ENCODE measurements at places on chromosomes 12 and 14. TPM values are rescaled to one million over a fixed set of nuclear protein-coding genes. Genes with fewer than 3 reads are reported as not detected.

The NXPH4 gene
- total RNA-seq, result 0.39 TPM

DNA sequence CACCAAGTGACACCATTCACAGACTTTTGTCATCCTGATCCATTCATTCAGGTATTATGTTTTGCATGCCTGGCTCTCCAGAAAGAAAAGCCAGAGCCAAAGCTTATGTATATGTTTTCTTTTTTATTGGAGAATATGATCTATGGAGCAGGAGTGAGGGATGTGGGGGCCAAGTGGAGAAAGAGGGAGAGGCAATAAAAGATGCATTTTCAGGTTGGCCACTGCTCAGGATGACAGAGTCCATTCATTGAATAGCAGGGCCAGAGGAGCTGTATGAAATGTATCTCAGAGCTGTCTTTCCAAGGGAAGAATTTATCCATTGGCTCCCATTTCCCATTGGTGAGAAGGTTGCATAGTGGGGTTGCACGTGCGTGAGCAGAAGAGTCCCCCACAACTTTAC lies 416.1 kb downstream of the ATP23 start:
- DNase-seq, result no peak

DNA sequence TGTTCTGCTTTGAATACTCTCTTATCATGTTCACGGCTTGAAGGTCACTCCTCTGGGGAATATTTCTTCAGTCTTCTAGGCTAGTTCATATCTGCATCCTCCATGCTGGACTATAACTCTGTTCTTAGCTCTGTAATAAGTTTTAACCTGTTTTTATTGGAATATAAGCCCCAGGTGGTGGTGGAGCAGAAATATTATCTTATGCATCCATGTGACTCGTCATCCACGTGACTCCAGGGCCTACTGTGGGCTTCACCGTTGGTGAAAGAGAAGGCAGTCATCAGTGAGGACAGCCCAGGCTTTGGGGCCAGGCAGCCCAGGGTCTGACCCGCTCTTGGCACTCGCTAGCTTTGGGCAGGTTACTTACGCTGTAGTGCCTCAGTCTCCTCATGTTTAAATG lies 87.1 kb downstream of the ETNK1 start:
- DNase-seq, result no peak

DNA sequence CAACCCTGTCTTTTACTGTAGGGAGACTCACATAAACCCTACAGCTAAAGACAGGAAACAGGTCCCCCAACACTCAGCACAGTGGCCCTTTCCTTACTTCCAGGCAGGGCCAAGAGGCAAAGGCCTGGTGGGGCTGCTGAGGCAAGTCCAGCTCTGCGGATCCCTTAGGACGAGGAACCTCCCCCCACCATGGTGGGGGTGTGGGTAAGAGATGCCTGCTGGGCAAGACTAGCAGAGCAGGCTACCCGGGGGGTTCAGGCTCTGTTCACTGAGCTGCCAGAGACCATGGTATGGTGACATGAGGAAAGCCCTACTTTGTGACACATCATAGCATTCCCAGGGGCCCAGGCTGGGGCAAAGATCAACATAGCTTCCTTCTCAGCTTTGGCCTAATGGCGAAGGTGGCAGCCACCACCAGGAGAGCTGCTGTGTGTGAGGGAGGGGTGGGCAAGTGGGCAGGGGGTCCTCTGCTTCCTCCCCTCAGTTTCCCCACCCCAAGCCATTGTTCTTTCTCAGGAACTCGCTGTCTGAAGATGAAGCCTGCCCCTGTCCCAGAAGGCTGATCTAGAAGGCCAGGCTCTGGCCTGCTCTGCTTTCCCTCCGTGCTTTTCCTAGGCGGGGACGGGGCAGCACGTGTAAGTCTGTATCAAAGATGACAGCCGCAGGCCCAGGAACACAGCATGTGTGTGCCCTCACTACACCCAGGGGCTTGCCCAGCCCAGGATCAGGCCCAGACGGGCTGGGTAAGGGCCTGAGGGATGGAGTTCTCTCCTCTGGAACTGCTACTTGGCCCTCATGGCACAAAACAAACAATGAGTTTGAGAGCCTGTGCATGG lies 10.1 kb upstream of the TINF2 start:
- no peak for DNase-seq

DNA sequence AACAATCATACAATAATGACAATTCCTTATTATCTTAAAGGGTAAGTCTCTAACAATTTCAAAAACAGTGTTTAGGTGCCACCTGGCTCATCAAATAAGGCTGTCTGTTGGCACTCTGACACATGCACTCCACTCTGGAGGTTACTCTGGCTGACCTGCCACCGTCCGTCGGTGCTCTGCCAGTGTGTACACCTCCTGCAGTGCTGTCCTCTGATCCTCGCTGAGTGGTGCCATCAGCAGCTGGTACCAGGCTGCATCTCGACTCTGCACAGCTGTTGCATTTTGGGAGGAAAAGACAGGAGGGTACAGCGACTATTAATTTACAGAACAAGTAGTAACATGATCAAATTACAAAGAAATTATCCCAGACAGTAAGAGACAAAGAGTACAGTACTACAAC lies 63.9 kb downstream of the IPO8 start:
- peak; percentile 21 for DNase-seq

DNA sequence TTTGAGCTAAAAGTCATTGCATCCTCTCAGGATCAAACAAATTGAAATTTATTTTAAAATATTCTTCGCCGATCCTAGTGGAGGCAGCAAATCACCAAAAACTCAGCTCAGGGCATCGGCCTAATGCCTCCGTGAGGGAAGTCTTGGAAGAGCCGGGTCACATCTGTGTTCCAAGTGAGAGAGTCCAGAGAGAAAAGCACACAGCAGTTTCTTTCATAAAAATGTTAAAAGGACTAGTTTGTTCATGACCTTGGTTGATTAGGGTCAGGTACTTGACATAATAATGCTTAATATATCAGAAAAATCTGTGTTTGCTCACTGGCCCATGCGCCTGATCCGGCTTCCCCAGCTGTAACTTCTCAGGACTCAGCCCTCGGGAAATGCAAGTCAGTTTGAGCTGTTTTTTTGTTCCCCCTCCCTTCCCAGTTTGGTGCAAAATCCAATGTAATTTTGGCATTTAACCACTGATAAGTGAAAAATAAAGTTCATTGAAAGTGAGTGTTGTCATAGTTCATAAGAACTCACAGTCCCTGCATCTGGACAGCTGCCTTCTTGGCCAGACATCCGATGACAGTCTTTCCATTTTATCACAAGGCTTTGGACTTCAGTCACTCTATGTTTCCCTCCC lies 161.7 kb downstream of the CAND1 start:
- DNase-seq, result peak; percentile 85

DNA sequence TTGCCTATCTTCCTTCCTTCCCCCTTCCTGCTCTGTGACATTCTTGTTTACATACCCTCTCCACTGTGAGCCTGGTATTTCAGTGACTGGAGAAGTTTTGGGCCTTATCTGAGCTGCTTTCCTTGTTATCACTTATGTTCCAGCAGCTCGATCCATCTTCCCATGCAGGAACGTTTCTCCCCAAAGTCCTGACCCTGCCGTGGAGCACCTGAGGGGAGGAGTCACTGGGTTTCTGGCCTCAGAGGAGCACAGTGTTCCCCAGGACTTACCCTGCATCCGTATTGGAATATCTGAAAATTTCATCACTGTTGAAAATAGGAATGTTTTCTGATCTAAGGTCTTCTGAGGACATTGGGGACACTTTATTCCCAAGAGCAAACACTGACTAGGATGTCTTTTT lies 141.8 kb downstream of the CACNA1C start:
- DNase-seq, result no peak

DNA sequence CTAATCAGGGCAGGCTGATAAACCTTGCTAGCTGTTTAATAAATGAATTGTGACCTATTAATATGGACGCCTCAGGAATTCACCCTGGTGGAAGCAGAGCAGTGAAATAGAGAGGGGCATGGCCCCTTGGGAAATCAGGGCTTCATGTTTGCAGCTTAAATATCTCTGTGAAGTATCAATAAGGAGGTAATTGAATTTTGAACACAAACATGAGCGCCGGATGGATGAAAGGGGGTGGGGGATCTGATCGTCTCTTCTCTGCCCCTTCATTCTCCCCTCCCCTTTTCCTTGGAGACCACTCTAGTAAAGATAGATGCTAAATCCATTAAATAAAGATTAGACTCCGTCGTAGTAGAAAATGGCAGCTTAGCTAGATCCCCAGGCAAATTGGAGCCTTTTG lies 70.5 kb downstream of the LIN52 start:
- DNase-seq, result no peak

- DNase-seq, result no peak
These were observed 5.8 kb downstream of the CCNB1IP1 start for GRCh38 chr14:20327005-20327869.

- DNase-seq, result no peak
These were observed 239.2 kb upstream of the AMIGO2 start for GRCh38 chr12:47318963-47319362.

DNA sequence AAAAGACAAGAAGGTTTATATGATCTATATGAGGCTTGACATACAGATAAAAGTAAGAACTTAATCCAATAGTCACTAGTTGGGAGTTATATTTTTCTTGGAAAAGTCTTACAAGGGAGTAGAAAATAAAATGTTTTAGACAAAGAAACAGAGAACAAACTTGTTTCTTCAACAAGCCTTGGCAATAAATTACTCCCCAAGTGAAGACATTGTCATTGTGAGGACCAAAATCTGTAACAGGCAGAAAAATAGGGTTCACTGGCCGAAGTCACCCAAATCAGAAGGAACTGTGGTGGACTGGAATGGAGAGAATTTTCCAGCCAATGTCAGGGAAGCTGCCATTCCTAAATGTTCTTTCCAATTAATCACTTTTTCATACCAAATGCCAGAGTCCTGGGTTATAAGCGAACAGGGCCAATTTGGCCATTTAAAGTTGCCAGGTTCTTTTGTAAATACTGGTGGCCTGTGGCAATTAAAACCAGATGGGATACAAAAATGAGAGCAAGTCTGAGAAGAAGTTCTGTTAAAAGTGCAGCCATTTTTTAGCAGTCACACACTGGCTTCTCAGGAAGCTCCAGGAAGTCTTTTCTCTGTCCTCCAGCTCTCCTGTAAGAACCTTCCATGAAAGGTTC lies 117.3 kb upstream of the OVCH1 start:
- no peak for DNase-seq

The TAS2R19 gene
- total RNA-seq, result 2.9 TPM

The TBC1D30 gene
- 1.5 TPM for total RNA-seq

- no peak for DNase-seq
These were observed 602 bp downstream of the CHFR start for GRCh38 chr12:132886529-132887477.

DNA sequence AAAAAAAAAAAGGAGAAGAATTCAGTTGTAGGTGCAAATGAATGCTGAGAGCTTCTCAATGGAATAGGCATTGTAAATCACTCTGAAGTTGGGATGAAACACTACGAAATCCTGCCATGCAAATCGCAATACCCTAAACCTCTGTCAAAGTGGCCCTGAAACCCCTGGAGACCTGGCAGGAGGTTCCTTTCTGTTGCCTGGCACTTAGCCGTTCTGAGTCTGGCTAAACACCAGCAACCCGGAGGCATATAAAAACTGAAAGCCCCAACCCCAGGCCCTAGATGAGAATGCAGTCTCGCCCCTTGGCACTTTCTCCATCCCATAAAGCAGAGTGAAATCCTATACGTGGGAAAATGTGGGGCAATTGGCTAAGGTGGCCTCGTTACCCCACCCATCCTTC lies 151.5 kb upstream of the PARP11 start:
- no peak for DNase-seq

The FRMD6 gene
- 7.8 TPM for total RNA-seq

GRCh38 chr12:4086481-4086880 lies 187.1 kb upstream of the CCND2 start:
- DNase-seq, result no peak

DNA sequence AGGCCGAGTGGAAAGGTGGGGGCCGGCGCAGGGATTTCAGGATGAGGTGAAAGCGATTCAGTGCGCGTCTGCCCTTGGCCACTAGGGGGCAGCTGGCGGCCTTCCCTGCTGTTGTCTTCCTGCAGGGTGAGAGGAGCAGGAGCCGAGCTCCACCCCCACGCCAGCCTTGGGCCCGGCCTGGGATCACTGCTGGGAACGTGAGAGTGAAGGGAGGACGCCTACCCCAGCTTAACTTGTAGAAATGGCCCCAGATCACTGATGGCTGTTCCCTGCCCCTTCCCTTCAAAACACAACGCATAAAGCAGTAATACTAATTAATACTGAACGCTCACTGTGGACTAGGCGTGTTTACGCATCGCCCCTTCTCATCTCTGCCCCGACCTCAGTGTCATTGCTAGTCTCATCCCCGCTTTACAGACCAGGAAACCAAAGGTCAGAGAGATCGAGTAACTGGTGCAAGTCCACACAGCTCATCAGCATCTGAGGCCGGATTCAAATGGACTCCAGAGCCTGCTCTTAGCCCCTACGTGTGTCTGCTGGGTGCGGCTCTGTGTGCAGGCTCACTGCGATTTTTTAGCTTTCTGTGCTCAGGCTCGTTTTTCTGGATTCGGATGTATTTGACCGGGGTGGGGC lies 24.3 kb downstream of the MVK start:
- peak; percentile 95 for DNase-seq

DNA sequence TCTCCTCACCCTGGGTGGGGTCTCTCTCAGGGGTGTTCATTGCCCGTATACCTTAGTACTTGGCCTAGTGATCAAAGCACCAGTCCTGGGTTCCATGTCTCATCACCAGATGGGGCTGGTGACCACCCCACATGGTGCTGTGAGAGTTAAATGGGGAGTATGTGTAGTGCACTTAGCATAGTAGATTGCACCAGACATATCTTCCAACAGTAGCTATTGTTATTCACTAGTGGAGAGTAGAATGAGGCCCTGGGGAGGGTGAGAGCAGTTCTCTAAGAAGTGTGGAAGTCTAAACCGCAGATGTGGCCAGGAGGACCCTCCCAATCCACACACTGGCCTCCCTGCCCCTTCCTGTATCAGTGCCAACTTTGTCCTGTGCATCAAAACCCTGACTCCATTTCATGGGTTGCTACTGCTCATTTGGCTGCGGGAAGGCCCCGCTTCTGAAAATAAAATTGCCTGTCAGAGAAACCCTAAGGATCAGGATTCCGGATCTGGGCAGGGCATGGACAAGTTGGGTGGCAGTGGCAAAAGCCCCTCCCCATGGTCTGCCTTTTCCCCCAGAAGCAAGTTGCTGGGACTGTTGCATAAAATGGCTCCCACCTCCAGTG lies 4.4 kb downstream of the CD9 start:
- DNase-seq, result no peak

- no peak for DNase-seq
These were observed 76.4 kb upstream of the CCDC60 start for GRCh38 chr12:119258149-119258548.

GRCh38 chr12:32457251-32458025 lies 58.1 kb downstream of the FGD4 start:
- DNase-seq, result no peak

The CLECL1 gene
- 1.2 TPM for total RNA-seq

GRCh38 chr14:22598896-22599244 lies 770 bp downstream of the ABHD4 start:
- DNase-seq, result no peak

The ESPL1 gene
- 1.2 TPM for total RNA-seq

The FUT8 gene
- total RNA-seq, result 12.0 TPM

DNA sequence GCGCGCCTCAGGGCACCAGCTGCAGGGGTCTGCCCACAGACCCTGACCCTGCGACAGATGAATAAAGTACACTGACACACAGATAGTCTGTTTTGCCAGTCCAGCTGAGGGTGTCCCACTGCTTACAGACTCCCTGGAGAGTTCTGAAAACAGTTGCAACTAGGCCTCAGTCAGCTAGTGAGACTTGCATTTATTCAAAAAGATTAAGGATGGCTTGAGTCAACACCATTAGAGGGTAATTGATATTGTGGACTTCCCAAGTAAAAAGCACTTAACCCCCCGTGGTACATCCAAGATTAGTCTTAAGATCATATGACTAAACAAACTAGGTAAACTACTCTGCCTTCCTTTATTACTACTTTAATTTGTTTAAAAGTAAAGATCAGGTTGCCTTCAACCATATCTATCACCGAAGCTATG lies 11.1 kb upstream of the PSEN1 start:
- no peak for DNase-seq

- DNase-seq, result no peak
These were observed 13.2 kb downstream of the ZNF219 start for GRCh38 chr14:21084998-21085853.
